ENCODE measurements at places on chromosomes 3 and 15.

- DNase-seq: no peak
Observed at GRCh38 chr3:37942646-37943045, 47.9 kb upstream of the VILL start.

- no peak for DNase-seq
Observed at GRCh38 chr3:187750513-187751123, 5.3 kb upstream of the BCL6 start.

- DNase-seq: no peak
Observed at GRCh38 chr3:169144731-169145130, 518.8 kb downstream of the MECOM start.

- no peak for DNase-seq
Observed at GRCh38 chr3:115099134-115099985, 47.7 kb downstream of the ZBTB20 start.

DNA sequence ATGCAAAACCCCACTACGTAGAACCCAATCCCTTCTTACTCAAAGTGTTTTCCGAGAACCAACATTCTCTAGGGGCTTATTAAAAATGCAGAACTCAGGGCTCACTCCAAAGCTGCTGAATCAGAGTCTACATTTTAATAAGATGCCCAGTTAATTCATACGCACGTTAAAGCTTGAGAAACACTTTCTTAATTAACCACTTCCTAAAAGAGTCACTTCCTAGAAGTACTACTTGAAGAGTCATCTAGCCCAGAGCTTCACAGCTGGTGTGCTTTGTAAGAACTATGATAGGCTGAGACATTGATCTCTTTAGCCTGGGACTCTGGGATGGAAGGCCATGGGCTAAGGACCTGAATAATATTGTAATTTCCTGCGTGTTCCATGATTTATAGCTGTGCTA is 9.0 kb downstream of the COL6A5 start:
- DNase-seq: no peak

Data from CD4-positive, alpha-beta T cell treated with Interleukin-15 for 1 hour (primary cell).